Activated T-helper 1 cell treated with anti-CD3 and anti-CD28 coated beads, Interleukin-12 subunit alpha, Interleukin-12 subunit beta, Interleukin-2, Interleukin-4 antibody, amounts not matched to agents 30 ng/mL and 10 ng/mL and 1 ng/mL, durations not matched to agents 14 hours and 24 hours and 36 hours (primary cell): ENCODE measurements at places on chromosomes 3 and 15. TPM values are rescaled to one million over a fixed set of nuclear protein-coding genes. Genes with fewer than 3 reads are reported as not detected.

The HACL1 gene
- total RNA-seq, result 21.4 and 24.8 TPM in 2 replicates

The LRRIQ4 gene
- total RNA-seq, result 0.10 and 0.12 TPM in 2 replicates

The CKMT1B gene
- 0.44 and 0.86 TPM in 2 replicates for total RNA-seq

The RAD51 gene
- total RNA-seq, result 62.0 and 62.4 TPM in 2 replicates

The AMIGO3 gene
- total RNA-seq, result 0.39 TPM in 1 of 2 replicates, not detected in the other

The GRIP2 gene
- total RNA-seq, result not detected in 2 replicates

The CAPN3 gene
- total RNA-seq, result 1.5 and 1.6 TPM in 2 replicates

The TSPAN3 gene
- total RNA-seq, result 41.5 and 41.6 TPM in 2 replicates

The DAZL gene
- 0.10 TPM in 2 replicates for total RNA-seq

The GADL1 gene
- not detected in 2 replicates for total RNA-seq

The GCNT3 gene
- not detected in 2 replicates for total RNA-seq

The CSPG5 gene
- 1.4 and 1.7 TPM in 2 replicates for total RNA-seq

The PRR20G gene
- not detected in 2 replicates for total RNA-seq

The MYRIP gene
- total RNA-seq, result not detected in 2 replicates

The SLC24A5 gene
- total RNA-seq, result not detected in 2 replicates
